ENCODE measurements at places on chromosomes 5 and 9.

GRCh38 chr5:154868702-154869101, 10.3 kb downstream of the CNOT8 start:
- DNase-seq = peak; percentile 19

GRCh38 chr5:34598177-34598794, 57.8 kb upstream of the RAI14 start:
- no peak for DNase-seq

GRCh38 chr9:124503713-124504529, 3.3 kb downstream of the NR5A1 start:
- no peak for DNase-seq

GRCh38 chr5:174371600-174372094, 326.1 kb downstream of the NSG2 start:
- DNase-seq = no peak

- DNase-seq = peak; percentile 12
Observed at GRCh38 chr5:154647114-154647760, 107.9 kb upstream of the LARP1 start.

- no peak for DNase-seq
Observed at GRCh38 chr5:167248257-167248656, 1043.2 kb upstream of the WWC1 start.

DNA sequence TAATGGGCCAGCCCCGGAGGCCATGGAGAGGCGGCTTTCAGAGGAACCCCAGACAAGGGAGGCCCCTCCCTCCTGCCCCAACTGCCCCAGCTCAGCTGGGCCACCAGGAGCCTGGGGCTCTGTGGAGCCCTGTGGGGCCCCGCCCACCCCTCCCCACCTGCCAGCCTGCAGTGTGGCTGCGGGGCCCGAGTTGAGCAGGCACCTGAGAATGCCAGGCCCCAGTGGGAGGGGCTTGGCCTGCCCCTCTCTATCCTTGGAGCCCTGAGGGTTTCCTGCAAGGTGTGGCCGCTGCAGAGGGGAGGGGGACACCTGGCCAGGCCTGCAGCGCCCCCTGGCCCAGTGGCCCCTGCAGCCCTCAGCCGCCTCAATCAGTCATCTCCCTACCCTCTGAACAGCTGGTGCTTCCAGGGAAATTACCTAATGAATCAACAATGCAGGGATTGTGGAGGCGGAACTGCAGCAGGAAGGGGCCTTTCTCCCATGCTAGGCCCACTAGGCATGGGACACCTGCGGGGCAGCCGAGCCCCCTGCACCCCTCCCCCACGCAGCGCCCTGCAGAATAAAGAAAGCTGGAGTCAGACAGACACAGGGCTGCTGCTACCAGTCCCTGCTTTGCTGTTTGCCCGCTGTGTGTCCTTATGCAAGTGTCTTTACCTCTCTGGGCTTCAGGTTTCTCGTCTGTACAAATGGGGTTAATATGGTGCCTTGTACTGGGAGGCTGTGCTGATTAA, 48.0 kb downstream of the LMX1B start:
- no peak for DNase-seq

DNA sequence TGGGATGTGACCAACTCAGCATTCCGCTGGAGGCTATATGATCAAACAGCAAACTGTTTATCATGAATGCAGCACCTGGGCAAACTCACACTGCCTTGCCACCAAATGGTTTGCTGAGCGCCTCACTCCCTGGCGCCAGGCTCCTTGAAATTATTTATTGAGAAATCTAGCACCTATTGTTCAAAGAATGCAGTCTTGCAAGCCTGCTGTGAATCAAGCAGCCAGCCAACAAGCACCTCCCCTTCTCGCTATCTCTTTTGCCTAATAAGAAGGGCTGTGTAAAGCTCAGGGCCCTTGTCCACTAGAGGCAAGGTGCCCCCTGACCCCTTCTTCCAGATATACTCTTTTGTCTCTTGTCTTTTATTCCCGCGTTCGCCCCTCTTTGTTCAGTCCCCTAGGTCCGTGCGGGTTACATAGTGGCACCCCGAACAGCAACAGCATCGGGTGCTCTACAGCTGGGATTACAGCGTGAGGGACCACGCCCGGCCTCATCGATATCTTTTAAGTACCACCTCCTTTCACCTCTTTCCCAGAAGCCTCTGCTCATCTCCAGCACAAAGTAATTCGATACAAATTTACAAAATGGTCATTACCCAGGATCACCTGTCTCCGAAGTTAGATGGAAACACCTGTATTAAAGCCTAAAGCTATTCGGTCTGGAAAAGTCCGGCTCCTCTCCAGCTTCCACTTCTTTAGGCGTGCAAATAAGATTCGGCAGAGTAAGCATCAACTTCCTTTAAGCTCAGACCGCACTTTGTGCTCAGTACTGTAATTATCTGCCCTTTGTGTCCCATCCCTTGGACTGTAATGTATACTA, 896 bp downstream of the RIGI start:
- peak; percentile 32 for DNase-seq

DNA sequence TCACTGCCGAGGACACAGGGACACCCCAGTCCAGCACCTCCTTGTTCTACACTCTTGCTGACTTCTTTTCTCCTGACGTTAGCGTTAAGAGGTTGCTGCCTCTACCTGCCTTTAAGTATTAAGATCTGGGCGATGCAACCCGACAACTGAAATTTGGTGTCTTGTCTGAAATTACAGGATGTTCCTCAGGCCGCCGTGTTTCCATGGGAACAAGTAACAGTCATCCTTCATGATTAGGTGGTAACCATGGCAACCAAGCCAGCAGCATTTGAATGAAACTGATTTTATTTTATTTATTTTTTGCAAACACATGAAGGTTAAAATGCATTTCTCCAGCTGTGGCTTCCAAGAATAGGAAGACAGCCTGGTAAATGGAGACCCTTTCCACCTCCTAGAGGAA, 20.8 kb downstream of the DAB2IP start:
- no peak for DNase-seq

GRCh38 chr5:112685931-112686330, 51.8 kb upstream of the APC start:
- DNase-seq = no peak

- no peak for DNase-seq
Observed at GRCh38 chr9:134063571-134064450, 4.0 kb downstream of the BRD3 start.

DNA sequence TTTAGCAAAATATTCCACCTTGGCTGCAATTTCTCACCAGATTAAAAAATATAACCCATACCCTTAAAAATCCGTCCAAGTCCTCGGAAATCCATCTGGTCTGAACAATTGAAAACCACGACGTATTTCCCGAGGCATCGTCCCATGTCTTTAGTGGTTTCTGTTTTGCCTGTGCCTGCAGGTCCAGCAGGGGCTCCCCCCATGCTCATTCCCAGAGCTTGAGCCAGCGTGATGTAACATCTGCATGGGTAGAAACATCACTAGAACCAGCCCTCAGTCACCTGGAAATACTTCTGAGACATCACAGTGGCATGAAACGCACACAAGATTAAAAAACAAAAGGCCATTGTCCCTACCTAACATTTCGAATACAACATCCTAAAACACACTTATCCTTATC, 114.0 kb downstream of the DNAH5 start:
- no peak for DNase-seq

DNA sequence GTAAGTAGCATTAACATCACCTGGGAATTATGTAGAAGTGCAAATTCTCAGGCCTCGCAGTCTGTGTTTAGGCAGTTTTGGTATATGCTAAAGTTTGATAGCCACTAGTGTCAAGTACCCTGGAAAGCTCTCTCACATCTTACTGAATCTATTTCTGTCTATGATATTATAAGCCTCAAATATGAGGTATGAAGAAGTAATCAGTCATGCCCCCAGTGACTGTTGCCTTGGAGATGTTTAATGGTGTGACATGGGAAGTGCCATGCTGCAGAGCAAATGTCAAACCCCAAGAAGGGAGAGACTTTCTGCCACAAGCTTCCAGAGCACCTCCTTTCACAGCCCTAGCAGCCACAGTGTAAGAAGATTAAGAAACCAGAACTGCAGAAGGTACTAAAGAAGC, 9.8 kb upstream of the PDE8B start:
- DNase-seq = no peak

- DNase-seq = no peak
Observed at GRCh38 chr9:122133263-122133983, 26.2 kb downstream of the NDUFA8 start.

DNA sequence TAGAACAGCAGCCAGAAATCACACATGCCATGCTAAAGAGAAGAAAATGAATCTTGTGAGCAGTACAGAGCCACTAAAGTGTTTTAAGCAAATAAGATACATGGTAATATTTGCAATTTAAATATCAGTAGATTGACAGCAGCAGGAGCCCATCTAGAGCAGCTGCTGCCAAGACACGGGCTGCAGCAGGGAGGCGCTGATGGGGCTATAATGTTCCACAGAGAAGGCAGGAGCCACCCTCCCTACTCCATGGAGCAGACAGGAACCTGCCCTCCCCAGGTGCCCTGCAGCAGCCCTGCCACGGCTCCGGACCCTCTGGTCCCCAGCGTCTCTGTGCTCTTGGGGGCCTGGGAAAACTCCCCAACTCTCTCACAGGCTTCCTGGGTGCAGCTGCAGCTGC, 224.1 kb upstream of the ISL1 start:
- DNase-seq = no peak

DNA sequence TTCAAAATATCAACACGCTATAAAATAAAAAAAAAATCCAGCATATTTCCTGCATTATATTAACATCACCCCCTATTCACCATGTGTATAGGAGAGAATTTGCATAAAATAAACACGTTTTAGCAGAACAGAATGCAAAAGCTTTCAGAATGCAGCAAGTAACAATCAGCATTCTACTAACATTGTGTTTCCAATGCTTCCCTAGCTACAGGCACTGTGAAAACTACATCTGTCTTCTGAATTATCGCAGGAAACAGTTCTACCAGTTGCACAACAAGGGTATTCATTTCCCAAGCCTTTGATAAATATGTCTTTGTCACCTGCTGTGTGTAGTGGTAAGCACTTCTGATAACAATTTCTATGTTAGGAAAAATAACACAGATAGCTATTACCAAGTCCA, 1015.8 kb downstream of the CDH18 start:
- DNase-seq = no peak

DNA sequence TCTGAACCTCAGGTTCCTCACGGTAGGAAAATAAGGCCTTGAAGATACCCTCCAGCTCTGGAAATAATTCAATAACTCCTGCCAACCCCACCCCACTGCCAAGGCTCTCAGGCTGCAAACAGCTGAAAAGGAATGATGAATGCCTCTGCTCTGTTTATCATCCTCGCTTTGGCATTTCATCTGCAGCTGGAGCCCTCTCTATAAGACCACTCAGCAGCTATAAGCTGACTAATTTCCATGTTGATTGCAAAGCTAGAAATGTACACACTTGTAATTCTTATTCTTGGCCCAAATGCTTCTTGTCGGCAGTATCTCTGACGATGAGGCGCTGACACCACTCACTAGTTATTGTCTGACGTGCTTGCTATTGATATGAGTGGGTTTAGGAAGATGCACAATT, 408.4 kb upstream of the NMUR2 start:
- no peak for DNase-seq

GRCh38 chr5:95009812-95010211, 275.1 kb downstream of the MCTP1 start:
- no peak for DNase-seq

GRCh38 chr5:65034029-65034812, 265.5 kb downstream of the CWC27 start:
- no peak for DNase-seq

DNA sequence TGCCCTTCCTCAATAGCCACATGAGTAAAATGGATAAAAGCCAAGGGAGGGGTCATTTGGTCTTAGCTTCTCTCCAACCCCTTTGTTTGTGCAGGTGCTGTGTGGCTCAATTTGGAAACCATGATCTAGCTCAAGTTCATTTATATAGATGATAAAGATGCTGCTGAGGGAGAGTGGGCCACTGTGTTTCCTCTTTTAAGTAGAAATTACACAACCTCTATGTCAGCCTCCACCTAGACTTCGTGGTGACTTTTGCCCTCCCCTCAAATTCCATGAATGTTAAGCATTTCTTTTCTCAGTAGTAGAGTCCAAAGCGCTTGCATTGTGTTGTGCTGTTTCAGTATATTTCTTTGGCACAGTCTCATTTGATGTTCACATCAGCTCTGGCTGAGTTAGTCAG, 241.4 kb downstream of the ARHGAP26 start:
- DNase-seq = no peak

DNA sequence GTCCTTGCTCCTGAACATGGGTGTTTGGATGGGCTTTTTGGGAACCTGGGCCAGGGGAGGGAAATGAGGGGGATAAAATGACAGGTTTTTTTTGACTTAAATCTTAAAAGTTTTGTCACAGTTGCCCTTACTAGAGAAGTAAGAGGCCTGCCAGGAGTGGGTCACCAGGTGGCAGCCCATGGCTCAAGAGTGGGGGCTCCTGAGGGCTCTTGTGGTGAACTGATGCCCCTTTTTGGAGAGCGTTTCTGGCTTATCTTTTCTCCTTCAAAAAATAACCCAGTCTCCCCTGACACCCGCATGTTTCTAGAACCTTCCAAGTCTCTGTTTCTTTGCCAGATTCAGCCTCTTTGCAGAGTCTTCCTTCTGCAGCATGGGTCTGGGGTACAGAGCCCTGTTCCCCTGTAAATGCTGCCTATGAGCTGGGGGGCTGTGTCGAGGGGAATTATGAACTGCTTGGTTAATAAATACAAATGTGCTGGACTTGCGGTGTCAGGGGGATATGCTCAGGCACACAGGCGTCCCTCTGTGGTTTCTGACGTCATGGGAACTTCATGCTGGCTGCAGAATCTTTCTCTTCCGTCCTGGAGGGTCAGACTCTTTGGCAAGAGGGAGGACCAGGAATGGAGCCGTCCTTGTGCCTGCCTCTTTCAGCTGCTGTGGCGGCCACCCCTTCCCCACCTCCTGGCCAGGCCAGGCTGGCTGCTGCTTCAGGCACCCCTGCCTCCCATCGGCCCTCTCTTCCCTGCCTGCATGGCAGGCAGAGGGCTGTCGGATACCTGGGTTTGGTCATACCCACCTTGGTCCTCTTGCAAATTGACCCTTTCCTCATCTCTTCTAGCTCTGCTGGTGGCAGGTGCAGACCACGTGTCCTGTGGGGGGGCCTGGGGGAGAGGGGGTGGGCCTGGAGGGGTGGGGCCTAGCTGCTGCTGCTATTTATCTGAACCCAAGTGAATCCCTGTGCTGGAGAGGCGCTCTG, 30.1 kb downstream of the PTPA start:
- DNase-seq = peak; percentile 23

- DNase-seq = no peak
Observed at GRCh38 chr5:132202711-132203463, 24.8 kb downstream of the P4HA2 start.

GRCh38 chr5:176608937-176609723, 826 bp downstream of the GPRIN1 start:
- peak; percentile 18 for DNase-seq

GRCh38 chr9:19913151-19913550, 124.3 kb upstream of the SLC24A2 start:
- DNase-seq = no peak
